ENCODE measurements at places on chromosomes 1 and 21.
A peak's percentile ranks its signal among the peaks of the same experiment; 100 is the strongest.

DNA sequence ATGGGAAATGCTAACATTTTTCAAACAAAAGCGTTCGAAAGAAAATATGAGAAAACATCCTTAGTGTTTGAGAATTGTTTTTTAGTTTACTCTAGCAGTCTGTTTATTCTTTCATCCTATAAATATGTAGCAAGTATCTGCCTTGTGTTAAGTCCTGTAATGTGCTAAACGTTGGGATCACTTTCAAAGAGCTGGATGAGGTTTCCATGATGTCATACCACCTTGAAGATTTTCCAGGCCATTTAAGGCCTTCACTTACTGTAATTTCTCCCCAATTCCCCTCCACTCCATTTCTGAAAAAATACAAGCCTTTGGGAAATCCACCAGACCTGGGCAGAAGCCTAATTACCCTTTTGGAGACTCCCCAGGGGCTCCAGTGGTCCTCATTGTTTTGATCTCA, 24.2 kb upstream of the CTBS start:
- DNase-seq: no peak

DNA sequence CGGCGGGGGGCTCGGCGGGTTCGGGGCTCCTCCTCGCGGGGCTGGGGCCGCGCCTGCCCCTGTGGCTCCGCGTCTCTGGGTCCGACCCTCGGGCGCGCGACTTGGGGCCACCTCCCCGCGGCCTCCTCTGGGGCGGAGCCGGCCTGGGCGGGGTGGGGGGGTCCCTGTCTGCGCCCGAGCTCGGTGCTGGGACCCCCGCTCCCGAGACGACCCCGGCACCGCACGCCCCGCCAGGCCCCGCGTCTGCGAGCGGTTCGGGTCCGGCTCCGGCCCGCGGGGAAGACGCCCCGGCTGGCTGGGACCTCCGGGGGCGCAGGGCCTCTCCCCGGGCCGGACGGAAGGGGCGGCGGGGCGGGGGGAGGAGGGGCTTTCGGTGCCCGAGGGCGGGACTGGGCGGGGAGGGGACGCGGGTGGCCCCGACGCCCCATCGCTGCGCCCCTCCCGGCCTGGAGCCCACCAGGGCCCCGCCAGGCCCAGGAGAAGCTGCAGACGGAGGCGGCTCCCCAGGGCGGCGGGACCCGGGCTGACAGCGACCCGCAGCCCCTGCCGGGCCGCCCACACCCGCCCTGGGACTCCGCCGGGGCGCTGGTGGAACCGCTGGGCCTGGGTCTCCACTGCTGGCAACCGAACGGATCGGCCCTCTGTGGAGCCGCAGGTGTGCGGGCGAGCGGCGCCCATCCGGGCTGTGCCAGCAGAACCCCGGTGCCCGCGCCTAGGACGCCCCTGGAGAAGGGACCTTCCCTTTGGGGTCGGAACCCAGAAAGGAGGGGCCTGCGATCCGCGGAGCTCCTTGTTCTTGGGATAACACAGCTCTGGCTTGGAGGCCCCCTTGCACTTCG, 610 bp downstream of the COL6A2 start:
- no peak for DNase-seq

DNA sequence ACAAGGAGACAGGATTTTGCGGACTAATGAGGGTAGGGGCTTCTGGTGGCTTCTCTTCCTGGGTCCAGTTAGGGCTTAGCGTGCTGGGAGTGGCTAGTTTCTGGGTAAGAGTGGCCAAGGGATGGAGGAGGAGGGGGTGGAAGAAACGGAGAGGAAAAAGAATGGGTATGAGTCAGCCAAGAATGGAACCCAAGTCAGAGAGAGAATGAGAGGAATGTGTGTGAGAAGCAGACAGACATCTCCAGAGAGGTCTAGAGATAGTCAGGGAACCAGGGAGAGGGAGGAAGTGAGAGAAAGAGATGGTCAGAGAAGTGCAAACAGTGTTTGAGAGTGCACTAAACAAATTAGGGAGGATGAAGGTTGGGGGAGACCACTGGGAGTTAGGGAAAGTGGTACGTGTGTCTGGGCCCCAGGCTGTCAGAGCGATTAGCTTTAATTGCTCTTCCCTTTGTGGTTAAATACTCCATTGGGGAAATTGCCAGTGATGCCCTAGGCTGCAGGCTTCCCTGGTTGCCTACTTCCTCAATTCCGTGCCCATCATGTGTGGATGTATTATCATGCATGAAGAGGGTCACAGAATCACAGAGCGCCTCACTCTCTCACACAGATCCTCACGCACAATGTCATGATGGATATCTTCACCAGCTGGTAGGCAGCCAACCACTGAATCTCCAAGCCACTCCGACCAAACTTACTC, 1.4 kb downstream of the PEA15 start:
- DNase-seq: no peak

GRCh38 chr1:43363935-43364525, 3.8 kb downstream of the ELOVL1 start:
- no peak for DNase-seq

DNA sequence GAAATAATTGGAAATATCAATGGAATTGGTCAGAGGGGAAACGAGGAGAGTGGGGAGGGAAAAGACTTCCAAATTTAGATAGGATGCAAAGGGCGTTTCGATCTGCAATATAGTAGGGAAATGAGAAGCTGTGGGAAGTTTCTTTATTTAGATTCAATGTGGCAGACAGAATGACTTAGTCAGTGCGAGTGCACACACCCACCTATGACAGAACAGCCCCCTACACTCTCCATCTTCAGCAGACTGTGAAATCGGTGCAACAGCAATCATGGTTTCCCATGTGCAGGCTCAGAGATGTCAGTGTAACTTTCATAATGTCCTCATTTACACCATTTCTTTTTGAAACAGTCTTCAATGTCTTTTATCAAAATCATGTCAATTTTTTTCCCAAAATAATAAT, 46.0 kb downstream of the DIP2A start:
- no peak for DNase-seq

GRCh38 chr1:63937461-63938022, 163.7 kb downstream of the ROR1 start:
- DNase-seq: no peak

DNA sequence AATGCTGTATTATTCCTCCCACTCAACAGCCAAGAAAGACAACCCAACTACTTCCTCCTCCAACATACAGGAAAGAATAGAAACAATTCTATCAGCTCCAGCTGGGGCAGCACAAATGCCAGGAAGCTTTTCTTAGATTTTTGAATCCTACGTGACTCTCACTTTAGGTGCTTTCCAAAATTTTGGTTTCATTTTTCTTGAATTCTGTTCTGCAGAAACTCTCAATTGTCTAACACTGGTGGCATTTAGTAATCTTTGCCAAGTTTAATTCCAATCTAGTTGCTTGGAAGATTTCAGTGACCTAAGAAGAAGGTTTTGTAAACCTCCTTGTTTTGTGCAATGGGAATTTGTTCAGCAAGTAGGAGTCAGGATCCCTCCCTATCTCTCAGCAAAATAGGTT, 37.1 kb upstream of the DOCK7 start:
- DNase-seq: no peak

DNA sequence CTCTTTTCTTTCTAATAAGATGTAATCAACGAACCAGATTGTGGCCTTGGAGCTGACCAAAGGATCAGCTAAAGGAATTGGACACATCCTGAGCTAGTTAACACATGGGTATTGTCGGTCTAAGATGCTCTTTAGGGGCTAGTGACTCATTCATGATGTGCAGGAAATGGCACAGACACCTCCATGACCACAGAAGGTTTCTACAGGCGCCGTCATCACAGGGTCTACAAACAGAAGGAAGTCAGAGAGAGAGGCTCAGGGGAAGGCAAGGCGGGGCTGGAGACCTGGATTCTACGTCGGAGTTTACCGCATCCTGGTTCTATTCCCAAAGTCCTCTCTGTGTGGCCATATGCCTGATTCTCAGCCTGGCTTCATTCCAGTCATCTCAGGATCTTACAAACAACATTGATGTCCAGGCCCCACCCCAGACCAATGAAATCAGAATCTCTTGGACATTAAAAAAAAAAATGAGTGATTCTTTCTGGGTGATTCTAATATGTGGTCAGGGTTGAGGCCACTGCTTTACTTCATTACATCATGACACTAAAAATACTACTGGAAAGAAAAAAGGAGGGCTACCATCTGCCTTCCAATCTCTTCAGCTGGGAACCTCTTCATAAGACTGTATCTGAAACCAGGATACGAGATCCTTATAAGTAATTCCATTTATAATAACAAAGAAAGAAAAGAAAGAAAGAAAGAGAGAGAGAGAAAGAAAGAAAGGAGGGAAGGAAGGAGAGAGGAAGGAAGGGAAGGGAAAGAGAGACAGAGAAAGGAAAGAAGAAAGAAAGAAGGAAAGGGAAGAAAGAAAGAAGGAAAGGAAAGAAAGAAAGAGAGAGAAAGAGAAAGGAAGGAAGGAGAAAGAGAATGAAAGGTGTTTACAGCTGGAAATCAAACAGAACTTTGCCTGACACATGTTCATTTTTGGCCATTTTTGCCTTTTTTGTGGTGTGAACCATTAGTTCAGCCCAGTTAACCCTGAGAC, 11.6 kb upstream of the KCNJ15 start:
- DNase-seq: no peak

DNA sequence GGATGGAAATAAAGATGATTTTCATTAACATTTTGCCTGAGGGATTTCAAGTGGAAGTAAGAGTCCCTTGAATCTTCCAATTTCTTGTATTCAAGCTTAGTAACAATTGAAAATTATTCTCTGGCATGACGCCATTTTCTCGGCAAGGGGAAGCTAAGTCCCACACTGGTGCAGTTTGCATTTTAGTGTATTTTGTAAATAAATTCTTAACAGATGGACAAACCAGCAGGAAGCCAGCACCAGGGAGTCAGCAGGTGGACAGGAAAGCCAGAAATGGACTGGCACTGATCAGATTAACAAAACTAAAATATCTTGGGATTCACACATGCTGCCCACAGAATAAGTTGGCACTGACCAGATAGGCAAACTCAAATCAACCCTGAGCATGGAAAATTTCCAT, 311.3 kb downstream of the LRRIQ3 start:
- no peak for DNase-seq

- peak; percentile 5 for DNase-seq
These were observed 99.3 kb downstream of the FMN2 start for GRCh38 chr1:240190881-240191401.

DNA sequence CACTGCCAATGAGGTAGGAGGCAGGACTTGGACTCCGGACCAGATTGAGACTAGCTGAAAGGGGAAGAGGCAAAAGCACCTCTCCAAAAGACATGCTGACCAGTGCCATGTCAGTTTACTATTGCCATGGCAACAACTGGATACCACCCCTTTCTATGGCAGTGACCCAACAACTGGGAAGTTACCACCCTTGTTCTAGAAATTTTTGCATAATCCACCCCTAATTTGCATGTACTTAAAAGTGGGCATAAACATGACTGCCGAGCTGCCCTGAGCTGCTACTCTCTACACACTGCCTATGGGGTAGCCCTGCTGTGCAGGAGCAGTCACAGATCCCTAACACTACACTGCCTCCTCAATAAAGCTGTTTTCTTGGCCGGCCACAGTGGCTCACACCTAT, 19.0 kb upstream of the SLC6A9 start:
- DNase-seq: no peak
